Lower lobe of right lung (tissue), 2 donors: ENCODE measurements at places on chromosomes 5 and 9. TPM values are rescaled to one million over a fixed set of nuclear protein-coding genes. Genes with fewer than 3 reads are reported as not detected.

CEP78 gene
- 12.9 TPM for total RNA-seq

DNA sequence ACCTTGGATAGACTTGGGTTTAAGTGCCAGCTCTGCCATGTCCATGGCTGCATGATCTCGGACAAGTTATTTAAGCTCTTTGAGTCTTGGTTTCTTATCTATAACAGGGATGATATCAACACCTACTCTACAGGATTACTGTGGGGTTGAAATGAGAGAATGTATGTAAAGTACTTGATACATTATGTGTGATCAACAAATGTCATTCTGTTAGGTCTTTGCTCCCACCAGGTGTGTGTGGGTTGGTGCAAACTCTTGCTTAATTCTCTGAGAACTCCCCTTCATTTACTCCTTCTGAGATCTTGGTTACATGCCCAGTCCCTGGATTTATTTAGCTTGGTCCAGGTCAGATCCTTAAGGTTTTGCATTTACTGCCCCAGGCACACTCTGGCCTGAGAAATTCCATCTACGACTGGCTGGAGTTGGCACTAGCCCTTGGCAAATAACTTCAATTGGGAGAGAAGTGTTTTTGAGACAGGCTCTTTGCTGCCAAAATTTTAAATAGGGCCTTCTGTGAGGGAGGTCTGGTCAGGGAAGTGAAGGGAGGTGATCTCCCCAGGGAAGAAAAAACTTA is 63.5 kb upstream of the KLF9 start:
- peaks cover 94% of the 10 kb centered on the region for H3K4me1 ChIP-seq
- H3K4me3 ChIP-seq = no peak overlapping the region
- DNase-seq = no peak
- H3K27me3 ChIP-seq = no peaks in the 10 kb centered on the region
- H3K36me3 ChIP-seq = no peaks in the 10 kb centered on the region
- peak overlapping the region; percentile 93 for H3K27ac ChIP-seq

- H3K4me1 ChIP-seq = peaks cover 30% of the 10 kb centered on the region
- no peak for DNase-seq
- H3K4me3 ChIP-seq = peak overlapping the region; percentile 73
- H3K27ac ChIP-seq = peak overlapping the region; percentile 90
- peaks cover 24% of the 10 kb centered on the region for H3K36me3 ChIP-seq
- no peaks in the 10 kb centered on the region for H3K27me3 ChIP-seq
Observed at GRCh38 chr5:97182571-97183099, 412 bp downstream of the RIOK2 start.

GRCh38 chr9:68685770-68686169 is 19.3 kb upstream of the PIP5K1B start:
- DNase-seq = no peak
- no peak overlapping the region for H3K27ac ChIP-seq
- H3K4me1 ChIP-seq = no peaks in the 10 kb centered on the region
- H3K27me3 ChIP-seq = no peaks in the 10 kb centered on the region

GRCh38 chr9:131734781-131735180 is 5.1 kb downstream of the RAPGEF1 start:
- H3K36me3 ChIP-seq = no peaks in the 10 kb centered on the region
- H3K27me3 ChIP-seq = no peaks in the 10 kb centered on the region
- DNase-seq = no peak
- peak overlapping the region; percentile 91 for H3K27ac ChIP-seq

DNA sequence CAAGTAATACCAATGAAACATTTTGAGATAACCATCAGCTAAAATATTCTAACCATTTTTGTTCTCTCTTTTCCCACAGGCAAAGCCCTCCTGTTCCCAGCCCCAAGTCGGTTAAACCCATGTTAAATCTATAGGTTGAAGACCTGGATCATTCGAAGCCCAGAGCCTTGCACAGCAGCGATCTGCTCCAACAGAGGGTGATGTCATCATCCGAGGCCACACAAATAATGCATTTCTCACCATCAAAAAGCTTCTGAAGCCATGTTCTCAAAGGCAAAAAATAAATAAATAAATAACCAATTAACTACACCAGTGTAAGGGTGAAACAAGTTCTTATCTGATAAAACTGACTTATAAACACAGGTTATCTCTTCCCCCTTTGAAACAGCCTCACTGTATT is 169.2 kb downstream of the ENTREP1 start:
- no peak for DNase-seq
- no peak overlapping the region for H3K4me3 ChIP-seq
- no peaks in the 10 kb centered on the region for H3K4me1 ChIP-seq
- H3K27me3 ChIP-seq = no peaks in the 10 kb centered on the region
- no peaks in the 10 kb centered on the region for H3K36me3 ChIP-seq

TSSK1B gene
- not detected for total RNA-seq

- DNase-seq = peak; percentile 68
- no peak overlapping the region for H3K27ac ChIP-seq
- H3K27me3 ChIP-seq = no peaks in the 10 kb centered on the region
- H3K4me1 ChIP-seq = no peaks in the 10 kb centered on the region
- no peak overlapping the region for H3K4me3 ChIP-seq
Observed at GRCh38 chr9:89593727-89594427, 10.9 kb upstream of the GADD45G start.

DNA sequence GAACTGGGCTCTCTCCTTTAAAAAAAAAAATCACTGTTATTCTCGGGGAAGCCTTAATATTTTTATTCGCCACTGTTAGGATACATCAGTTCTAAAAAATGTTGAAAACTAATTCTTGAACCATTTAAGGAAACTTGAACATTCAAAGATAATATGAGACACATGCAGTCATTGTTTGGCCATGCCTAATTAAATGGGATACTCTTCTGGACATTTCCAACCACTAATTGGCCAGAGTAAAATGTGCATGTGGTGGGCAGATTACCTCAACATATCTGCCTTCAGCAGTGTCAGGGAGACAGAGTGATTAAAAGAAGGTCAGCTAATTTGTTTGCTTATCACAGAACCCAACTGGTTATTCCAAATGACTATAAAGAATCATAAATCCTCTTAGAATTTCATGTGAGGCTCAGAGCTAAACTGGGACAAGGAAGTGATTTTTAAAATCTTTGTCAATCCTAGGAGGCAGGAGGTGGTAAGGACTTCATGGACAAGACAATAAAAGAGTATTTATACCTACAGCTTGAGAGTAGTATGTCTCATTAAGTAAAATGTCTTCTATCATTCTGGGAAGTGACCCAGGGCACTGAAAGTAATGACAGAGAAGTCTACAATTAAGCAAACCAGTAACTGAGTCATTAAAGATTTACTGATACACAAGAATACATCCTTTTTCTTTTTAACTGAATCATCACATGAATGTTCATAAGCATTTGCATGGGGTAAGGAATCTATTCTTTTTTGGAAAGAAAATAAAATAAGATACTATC is 242.9 kb upstream of the TRPM3 start:
- DNase-seq = no peak
- H3K4me3 ChIP-seq = no peak overlapping the region
- H3K4me1 ChIP-seq = no peaks in the 10 kb centered on the region
- no peak overlapping the region for H3K27ac ChIP-seq

NUTM2F gene
- not detected for total RNA-seq

DNA sequence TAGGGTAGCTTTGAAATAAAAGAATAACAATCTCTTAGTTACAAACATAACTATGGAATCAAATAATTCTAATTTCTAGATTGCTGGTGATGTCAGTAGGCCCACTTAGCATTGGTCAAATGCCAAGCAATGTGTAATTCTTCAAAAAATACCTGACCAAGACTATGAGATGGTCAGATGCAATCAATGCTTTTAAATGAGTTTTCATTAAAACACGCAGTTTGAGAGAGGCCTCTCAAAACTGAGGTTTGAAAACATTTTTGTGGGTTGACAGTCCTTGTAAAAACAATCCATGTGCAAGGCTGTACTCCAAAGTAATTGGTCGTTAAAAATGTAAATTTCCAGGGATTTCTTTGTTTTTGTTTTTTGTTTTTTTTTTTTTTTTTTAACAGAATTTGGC is 1.2 kb upstream of the RLN2 start:
- H3K27me3 ChIP-seq = no peaks in the 10 kb centered on the region
- DNase-seq = no peak

- H3K4me1 ChIP-seq = no peaks in the 10 kb centered on the region
- no peak overlapping the region for H3K4me3 ChIP-seq
- no peak for DNase-seq
Observed at GRCh38 chr9:18616976-18617375, 143.0 kb downstream of the ADAMTSL1 start.

DNA sequence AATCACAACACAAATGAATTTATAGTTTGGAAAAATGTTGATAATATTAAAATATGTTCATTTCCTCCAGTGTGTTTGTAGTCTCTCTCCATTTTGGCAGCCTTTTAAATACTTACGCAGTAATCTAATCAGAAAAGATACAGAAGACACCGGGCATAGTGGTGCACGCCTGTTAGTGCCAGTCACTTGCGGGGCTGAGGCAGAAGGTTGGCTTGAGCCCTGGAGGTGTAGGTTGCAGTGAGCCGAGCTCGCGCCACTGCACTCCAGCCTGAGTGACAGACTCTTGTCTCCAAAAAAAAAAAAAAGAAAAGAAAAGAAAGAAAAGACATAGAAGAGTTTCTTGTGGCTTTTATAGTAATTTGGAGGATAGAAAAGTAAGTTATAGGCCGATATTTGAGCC is 41.9 kb downstream of the NDFIP1 start:
- H3K27ac ChIP-seq = no peak overlapping the region
- no peaks in the 10 kb centered on the region for H3K27me3 ChIP-seq
- peaks cover 66% of the 10 kb centered on the region for H3K36me3 ChIP-seq
- no peaks in the 10 kb centered on the region for H3K4me1 ChIP-seq
- no peak overlapping the region for H3K4me3 ChIP-seq

PCSK1 gene
- 0.18 TPM for total RNA-seq

DNA sequence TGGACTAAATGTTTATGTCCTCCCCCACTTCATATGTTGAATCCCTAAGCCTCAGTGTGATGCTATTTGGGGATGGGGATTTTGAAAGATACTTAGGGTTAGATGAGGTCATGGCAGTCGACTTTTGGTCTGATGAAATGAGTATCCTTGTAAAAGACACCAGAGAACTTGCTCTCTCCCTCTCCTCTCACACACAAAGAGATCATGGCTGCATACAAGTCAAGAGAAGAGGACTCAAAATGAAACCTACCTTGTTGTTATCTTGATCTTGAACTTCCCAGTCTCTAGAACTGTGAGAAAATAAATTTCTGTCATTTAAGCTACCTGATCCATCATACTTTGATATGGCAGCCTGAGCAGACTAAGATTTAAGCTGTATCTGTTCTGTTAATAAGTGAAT is 144.0 kb upstream of the HAPLN1 start:
- H3K27ac ChIP-seq = no peak overlapping the region
- H3K27me3 ChIP-seq = no peaks in the 10 kb centered on the region
- no peak for DNase-seq
- H3K36me3 ChIP-seq = no peaks in the 10 kb centered on the region
- no peaks in the 10 kb centered on the region for H3K4me1 ChIP-seq

GRCh38 chr5:111375645-111376044 is 136.7 kb downstream of the STARD4 start:
- DNase-seq = no peak
- H3K4me1 ChIP-seq = no peaks in the 10 kb centered on the region
- H3K36me3 ChIP-seq = no peaks in the 10 kb centered on the region
- H3K27me3 ChIP-seq = no peaks in the 10 kb centered on the region
- H3K27ac ChIP-seq = no peak overlapping the region
- no peak overlapping the region for H3K4me3 ChIP-seq

DNA sequence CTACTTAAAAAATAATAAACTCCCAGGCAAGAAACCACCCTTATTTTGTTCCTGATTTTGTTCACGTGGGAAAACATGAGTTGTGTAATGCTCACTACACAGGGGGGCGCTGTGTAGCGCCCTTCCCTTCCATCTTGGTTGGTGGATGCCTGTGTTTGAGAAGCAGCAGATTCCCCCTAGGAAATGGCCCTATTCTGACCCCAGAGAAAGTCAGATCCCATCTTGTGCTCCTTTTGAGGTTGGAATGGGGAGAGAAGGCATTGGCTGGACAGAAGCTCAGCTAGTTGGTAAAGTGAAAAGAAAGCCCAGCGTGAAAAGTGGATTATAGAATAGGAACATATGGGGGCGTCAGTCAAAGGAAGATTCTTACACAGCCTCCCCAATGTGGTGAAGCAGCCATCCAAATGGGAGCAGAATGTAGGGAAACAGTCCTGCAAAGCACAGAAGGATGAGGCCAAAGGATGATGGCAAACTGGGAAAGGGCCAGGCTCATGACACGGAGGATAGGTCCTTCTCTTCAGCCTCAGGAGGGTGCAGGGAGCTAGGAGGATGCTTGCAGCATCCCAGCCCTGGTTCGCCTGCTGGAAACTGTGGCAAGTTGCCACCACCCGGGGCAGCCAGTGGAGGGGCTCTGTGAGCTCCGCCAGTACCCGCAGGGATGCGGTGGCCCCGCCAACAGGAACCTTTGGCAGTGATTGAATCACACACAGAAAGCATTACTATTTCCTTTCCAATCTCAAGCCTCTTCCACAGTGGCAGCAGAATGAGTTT is 314.2 kb upstream of the DAP start:
- no peaks in the 10 kb centered on the region for H3K4me1 ChIP-seq
- no peak overlapping the region for H3K27ac ChIP-seq
- peaks cover 5% of the 10 kb centered on the region for H3K27me3 ChIP-seq
- no peak for DNase-seq

LECT2 gene
- not detected for total RNA-seq

DNA sequence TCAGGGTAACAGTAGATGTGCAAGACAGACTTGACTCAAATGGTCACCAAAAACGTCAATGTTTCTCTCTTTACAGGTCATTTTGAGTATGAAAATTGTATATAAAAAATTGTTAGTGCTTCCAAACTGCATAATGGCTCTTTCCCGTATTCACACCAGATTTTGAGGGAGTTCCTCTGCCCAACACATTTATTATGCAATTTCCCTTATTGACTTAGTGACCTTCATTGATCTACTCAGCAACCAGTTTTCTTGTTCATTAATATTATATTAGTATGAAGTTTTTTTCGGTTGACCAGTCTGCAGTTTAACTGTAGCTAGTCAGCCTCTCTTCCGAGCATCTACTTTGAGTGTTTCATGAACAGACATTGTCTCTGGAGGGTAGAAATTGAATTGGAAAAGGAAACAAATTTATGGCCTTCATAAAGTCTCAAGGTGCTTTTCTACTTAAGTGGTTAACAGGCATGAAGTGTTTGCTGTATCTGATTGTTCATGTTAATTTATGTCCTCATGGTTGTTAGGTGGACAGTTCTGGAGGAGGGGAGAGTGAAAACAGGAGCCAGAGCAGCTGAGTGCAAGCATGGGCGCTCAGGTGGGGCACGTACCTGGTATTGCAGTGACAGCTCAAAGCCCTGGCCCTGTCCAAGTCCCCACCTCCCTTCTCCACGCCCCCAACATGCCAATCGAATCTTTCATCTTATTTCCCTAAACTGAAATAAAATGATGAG is 240.2 kb downstream of the RFK start:
- H3K27ac ChIP-seq = no peak overlapping the region
- peaks cover 14% of the 10 kb centered on the region for H3K36me3 ChIP-seq
- H3K4me3 ChIP-seq = no peak overlapping the region
- no peaks in the 10 kb centered on the region for H3K4me1 ChIP-seq

GRCh38 chr5:87400305-87400899 is 12.3 kb downstream of the CCNH start:
- H3K27ac ChIP-seq = no peak overlapping the region
- peaks cover 87% of the 10 kb centered on the region for H3K36me3 ChIP-seq
- no peak overlapping the region for H3K4me3 ChIP-seq
- no peak for DNase-seq
- peaks cover 21% of the 10 kb centered on the region for H3K4me1 ChIP-seq
- H3K27me3 ChIP-seq = no peaks in the 10 kb centered on the region
